Activated CD8-positive, alpha-beta memory T cell treated with anti-CD3 and anti-CD28 coated beads for 48 hours (primary cell): ENCODE measurements at places on chromosomes 1 and 21.

GRCh38 chr1:88773540-88774150 is 89.6 kb downstream of the PKN2 start:
- DNase-seq = no peak

- DNase-seq = no peak
Observed at GRCh38 chr1:22737374-22738068, 26.9 kb downstream of the EPHB2 start.

- DNase-seq = no peak
Observed at GRCh38 chr1:112445596-112445995, 49.6 kb downstream of the CTTNBP2NL start.

DNA sequence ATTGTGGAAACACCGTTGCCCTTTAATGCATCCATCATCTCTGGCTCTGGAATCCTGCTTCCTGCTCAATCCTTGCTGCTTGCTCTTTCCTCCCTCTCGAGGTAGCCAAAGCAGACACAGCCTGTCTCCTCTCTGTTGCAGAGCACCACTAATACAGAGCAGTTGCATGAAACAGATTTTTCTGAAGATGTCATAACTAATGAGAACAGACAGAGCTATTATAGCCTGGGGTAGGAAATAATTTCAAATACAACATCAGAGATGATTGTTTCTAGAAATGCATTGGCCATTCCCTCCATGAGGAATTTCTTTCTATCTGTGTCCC is 23.3 kb upstream of the ACBD6 start:
- DNase-seq = no peak

DNA sequence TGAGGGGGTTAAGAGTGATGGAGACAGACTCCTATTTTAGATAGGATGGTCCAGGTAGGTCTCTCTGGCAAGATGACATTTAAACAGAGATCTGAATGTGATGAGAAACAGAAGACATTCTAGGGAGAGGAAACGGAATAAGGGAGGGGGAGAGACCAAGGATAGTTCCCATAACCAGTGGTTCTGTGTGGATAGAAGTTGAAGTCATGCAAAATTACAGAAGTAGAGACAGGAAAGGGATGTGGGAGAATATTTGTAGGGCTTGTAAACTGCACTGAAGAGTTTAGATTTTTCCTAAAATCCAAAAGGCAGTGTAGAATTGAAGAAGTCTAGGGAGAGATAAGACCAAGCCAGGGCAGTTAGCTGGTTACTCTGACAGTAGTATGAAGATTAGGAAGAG is 200.6 kb downstream of the GRIK1 start:
- no peak for DNase-seq

DNA sequence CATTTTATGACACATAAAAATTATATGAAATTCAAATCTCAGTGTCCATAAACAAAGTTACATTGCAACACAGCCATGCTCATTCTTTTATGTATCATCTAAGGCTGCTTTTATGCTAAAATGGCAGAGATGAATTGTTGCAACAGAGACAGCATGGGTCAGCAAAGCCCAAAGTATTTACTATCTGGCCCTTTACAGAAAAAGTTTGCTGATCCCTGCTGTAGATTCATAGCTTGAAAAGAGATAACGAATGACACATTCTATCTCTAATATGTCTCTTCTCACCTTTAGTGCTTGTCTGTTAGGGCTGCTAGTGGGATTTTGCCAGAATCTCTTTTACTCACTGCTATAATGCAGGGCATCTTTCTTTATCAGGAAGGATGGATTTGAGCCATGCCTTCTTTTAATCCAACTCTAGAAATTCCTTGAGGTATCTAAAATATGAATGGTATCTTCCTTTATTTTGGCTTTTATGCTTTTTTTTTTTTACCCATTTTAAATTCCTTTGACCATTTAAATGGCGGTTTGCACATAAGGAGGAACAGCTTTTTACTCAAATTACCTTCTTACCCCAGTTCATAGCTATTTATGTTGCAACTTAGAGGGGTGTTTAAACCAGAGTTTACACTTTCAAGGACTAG is 598.2 kb downstream of the PLPP3 start:
- no peak for DNase-seq

DNA sequence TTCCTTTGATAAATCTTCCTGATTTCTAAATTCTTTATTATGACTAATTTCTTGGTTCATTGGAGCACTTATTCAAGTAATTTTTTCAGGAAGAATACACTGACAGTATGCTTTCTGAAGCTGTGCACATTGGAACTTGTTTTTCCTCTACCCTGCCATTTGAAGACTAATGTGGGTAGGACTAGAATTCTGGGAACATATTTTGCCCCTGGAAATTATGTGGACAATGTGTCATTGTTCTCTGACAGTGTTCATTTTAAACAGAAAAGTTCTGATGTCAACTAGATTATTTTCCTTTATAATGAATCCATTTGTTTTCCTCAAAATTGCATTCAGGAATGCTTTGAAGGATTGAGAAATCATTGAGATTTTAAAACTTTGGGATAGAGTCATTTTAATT is 34.8 kb upstream of the ST6GALNAC5 start:
- no peak for DNase-seq

DNA sequence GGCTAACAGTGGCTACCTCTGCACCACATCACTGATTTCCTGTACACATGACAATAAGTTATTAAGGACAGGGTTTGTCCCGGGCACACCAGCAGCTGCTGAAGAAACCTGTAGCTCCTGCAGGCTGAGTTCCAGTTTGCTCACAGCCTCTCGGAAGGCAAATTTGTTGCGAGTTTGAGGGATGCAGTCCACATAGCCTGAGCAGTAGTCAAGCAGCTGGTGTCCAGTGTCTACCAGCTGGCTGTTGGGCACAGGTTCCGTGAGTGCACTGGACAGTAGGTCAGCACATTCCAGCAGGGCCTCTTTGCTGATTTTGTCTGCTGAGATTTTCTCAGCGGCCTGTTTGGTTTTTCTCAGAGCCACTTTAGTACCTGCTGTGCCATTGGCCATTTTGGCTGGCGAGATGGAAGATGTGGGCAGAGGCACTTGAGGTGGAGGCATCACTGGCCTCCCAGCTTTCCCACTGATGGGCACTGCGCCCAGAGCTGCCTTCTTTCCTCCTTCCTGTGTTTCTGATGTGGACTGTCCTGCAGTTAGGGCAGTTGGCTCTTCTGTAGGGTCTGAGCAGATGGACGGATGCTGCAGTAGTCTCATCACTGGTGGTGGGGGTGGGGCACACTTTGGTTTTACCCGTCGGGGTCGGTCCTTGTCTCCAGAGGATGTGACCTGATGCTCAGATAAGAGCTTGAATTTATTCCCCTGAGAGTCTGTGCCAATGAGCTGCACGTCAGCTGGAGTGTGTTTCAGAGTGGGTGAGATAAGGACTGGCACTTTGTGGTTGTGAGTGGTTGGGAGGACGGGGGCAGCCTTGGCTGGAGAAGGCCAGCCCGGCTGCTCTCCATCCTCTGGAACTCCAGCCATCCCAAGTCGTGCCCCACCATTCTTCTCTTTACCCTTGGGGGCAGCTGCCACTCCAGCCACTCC is 26.1 kb downstream of the TOR3A start:
- DNase-seq = no peak

DNA sequence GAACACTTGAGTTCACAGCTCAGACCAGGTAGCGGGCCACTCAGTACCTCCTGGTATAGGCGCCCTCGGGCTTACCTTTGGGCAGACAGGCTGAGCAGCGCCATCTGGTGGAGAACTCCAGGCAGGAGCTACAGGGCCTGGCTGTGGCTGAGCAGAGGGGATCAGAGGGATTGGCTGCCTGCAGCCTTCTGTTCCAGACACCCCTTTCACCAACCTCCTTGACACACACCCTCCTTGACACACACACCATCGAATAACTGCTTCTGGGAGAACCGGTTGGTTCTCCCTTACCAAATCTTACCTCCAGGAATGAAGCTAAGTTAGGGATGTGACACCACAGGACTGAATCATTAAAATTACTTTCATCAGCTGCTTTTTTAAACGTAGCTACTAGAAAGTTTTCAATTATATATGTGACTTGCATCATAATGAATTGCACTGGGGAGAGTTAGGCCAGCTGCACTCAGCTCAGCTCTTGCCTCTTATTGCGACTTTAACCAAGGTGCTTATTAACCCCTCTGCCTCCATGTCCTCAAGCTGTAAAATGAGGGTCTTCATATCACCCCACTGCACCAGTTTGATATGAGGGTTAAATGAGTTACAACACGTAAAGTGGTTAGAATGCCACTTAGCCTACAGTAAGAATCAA is 6.6 kb downstream of the LIN28A start:
- peak; percentile 59 for DNase-seq

- no peak for DNase-seq
Observed at GRCh38 chr1:25958465-25958864, 39.4 kb downstream of the PAFAH2 start.

DNA sequence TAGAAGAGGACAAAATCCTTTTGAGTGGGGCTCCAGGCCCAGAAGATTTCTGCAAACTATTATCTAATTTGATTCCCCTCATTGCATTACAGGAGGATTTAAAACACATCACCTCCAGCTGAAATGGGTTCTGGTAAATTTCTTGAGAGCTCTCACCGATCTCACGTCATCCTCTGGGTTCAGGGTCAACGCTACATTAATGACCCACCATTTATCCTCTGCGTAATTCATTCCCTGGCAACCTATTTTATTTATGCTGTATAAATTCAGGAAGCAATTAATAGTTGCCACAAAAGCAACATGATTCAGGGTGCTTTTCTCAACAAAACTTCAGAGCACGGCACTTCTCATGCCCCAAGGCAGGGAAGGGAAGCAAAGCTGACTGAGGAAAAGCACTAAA is 38.9 kb downstream of the LMX1A start:
- no peak for DNase-seq

GRCh38 chr1:4062041-4062440 is 162.0 kb upstream of the C1orf174 start:
- DNase-seq = no peak

GRCh38 chr21:31558962-31559367 is 100.5 kb upstream of the SOD1 start:
- peak; percentile 89 for DNase-seq

- no peak for DNase-seq
Observed at GRCh38 chr1:94255476-94255875, 18.1 kb upstream of the ARHGAP29 start.

GRCh38 chr1:54800899-54801759 is at the start of gene TTC22:
Gene TTC22, minus strand, starts transcription at chr1:54801323. Its CDS starts 160 bp downstream, at chr1:54801163.
- peak; percentile 27 for DNase-seq
